Activated naive CD4-positive, alpha-beta T cell treated with anti-CD3 and anti-CD28 coated beads for 36 hours (primary cell): ENCODE measurements at places on chromosomes 16 and 17. TPM values are rescaled to one million over a fixed set of nuclear protein-coding genes. Genes with fewer than 3 reads are reported as not detected.

Gene ZBTB4
- total RNA-seq = 9.2 TPM

Gene CTRB2
- total RNA-seq = not detected

Gene NKD1
- total RNA-seq = 2.6 TPM

Gene SLC13A2
- total RNA-seq = not detected

DNA sequence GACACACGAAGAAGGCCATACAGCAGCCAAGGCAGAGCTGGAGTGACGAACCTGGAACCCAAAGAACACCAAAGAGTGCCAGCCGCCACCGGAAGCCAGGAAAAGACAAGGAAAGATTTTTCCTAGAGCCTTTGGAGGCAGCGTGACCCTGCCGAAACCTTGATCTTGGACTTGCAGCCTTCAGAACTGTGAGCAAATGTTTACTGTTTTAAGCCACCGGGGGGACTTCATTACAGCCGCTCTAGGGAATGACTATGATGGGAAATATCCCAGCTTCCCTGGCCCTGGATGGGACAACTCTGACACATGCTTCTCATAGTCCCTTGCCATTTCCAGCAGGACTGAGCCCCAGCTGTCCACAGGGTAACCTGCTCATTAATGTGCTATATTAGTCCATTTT is 270.6 kb downstream of the HAPSTR1 start:
- no peak overlapping the region for H3K4me3 ChIP-seq
- no peaks in the 10 kb centered on the region for H3K36me3 ChIP-seq
- no peaks in the 10 kb centered on the region for H3K27me3 ChIP-seq
- DNase-seq = no peak
- H3K4me1 ChIP-seq = no peaks in the 10 kb centered on the region
- H3K27ac ChIP-seq = no peak overlapping the region

DNA sequence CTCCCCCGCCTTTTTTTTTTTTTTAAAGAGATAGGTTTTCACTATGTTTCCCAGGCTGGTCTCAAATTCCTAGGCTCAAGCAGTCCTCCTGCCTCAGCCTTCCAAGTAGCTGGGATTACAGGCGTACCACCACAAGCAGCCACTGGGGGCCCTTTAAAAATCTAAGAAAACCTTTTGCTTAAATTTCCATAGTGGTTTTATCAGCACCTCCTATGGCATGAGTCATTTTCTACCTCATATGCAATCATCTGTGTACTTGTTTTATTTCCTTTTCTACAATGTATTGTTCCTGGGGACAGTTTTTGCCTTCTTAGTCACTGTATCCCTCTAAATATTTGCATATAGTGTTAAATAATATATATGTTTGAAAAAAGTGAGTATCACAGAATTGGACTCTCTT is 29.2 kb downstream of the GNA13 start:
- H3K4me3 ChIP-seq = peak overlapping the region; percentile 58
- no peaks in the 10 kb centered on the region for H3K27me3 ChIP-seq
- peaks cover 10% of the 10 kb centered on the region for H3K36me3 ChIP-seq
- DNase-seq = peak; percentile 77
- H3K27ac ChIP-seq = peak overlapping the region; percentile 94

DNA sequence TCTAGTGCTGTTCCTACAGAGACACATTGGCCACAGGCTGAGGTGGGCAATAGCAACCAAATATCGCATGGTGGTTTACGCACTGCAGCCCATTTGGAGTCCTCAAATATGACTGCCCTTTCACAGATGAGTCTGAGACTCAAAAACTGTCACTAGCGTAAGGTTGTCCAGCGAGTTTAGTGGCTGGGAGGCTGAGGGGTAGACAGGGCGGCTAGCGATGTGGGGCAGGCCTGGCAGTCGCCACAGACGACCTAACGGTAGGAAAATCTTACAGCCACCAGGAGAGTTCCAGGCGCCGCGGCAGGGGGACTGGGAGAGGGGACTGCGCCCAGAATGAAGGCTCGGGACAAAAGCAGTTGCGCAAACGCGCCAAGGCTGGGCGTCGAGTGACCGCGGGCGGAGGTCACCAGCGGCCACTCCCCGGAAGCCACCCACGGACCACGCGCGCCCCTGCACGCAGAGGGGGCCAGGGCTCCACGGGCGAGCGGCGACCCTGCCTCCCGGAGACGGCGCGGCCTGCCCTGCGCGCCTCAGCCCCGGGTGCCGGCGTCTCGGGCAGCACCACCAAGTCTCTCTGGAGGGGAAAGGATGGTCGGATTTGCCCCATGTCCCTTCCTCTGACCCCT is 699 bp upstream of the MAP1LC3B start:
- peaks cover 7% of the 10 kb centered on the region for H3K36me3 ChIP-seq
- peak overlapping the region; percentile 97 for H3K27ac ChIP-seq
- DNase-seq = peak; percentile 24
- H3K4me1 ChIP-seq = peaks cover 53% of the 10 kb centered on the region
- H3K27me3 ChIP-seq = no peaks in the 10 kb centered on the region

- no peak for DNase-seq
- H3K4me3 ChIP-seq = no peak overlapping the region
- H3K27ac ChIP-seq = no peak overlapping the region
Measured at GRCh38 chr17:1638171-1638590, 7.4 kb downstream of the SCARF1 start.

DNA sequence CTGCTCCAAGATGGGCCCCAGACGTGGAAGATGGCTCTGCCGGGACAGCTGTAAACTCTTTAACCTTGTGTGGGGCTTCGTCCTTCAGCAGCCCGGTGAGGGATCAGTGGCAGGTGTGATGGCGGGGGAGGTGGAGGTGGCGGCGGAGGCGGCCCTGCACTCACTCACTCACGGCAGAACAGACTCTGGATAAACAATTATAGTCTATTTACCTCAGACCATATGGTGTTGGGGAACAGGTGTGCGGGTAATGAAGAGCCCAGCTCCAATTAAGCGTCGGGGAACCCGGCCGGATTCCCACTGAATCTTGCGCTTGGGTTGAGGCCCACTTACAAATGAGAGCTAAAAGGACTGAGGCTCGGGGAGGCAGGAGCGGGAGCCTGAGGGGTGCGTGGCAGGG is 104.3 kb upstream of the SDK2 start:
- no peak overlapping the region for H3K4me3 ChIP-seq
- H3K27ac ChIP-seq = no peak overlapping the region
- H3K4me1 ChIP-seq = no peaks in the 10 kb centered on the region
- H3K36me3 ChIP-seq = no peaks in the 10 kb centered on the region
- H3K27me3 ChIP-seq = no peaks in the 10 kb centered on the region

GRCh38 chr16:3922241-3922640 is 41.7 kb upstream of the CREBBP start:
- peaks cover 8% of the 10 kb centered on the region for H3K27me3 ChIP-seq
- no peak for DNase-seq
- no peaks in the 10 kb centered on the region for H3K4me1 ChIP-seq
- H3K36me3 ChIP-seq = no peaks in the 10 kb centered on the region

DNA sequence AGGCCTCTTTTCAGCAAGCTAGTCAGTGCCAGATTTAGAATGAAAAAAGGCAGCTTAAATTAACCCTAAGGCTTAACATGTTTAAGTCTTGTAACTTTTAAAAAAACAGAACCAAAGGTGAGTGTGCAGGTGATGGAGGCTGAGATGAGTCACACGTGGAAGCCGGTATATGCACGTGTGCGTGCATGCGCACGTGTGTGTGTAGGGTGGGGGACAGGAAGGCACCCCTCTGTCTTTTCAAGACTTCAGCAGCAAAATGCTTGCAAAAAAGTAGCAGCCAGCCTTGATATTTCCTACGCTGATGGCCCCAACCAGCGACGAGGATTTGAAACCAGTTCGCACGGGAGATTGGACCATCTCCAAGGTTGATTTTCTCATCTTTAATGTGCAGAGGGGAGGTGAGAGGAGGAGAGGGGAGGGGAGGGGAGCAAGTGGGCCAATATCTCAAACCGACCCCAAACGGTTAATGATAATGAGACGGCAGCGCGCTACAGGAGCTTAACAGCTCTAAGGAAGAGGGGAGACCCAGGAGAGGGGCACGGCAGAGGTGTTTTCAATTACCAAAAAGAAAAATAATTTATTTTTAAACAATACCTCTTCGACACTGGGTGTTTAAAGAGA is 154.7 kb downstream of the ZNF423 start:
- peaks cover 8% of the 10 kb centered on the region for H3K27me3 ChIP-seq
- no peak overlapping the region for H3K27ac ChIP-seq
- H3K36me3 ChIP-seq = no peaks in the 10 kb centered on the region
- no peak overlapping the region for H3K4me3 ChIP-seq

DNA sequence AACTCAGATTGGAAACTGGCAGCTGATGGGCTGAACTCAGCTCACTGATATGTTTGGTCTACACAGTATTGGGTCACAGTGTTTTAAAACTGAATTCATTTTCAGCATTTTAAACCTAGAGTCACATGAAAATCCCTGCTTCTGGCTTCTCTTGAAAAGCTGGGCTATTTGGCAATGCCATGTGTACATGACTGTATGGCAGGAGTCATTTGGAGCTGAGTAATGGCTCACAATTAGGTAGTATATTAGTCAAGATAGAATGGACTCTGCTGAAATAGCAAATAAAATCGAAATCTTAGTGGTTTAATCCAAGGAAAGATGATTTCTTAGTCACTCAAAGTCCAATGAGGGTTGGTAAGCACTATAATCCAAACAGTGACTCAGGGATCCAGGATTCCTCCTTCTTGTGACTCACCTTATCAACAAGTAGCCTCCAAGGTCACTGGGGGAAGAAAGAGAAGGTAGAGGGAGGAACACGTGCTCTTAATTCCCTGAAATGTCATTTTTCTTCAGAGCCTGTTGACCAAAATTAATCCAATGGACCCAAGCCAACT is 13.9 kb upstream of the PMP22 start:
- H3K4me3 ChIP-seq = no peak overlapping the region
- DNase-seq = no peak
- peaks cover 1% of the 10 kb centered on the region for H3K36me3 ChIP-seq
- H3K27me3 ChIP-seq = peaks cover 38% of the 10 kb centered on the region
- H3K27ac ChIP-seq = no peak overlapping the region

DNA sequence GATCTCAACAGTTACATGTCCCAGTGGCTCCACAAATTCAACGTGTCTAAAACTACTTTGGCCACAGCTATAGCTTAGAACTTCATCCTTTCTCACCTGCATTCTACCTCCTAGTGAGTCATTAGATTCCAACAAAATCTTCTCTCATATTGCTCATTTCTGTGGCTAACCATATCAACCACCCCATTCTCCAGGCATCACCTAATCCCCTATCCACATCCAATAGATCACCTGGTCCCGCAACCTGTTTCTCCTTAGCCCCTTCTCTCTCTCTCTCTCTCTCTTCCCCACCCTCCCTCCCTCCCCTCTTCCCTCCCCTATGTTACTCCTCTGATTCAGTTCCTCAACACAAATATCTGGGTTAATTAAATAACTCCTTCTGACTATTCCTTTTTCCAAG is 64.6 kb downstream of the ANKFN1 start:
- peaks cover 10% of the 10 kb centered on the region for H3K27me3 ChIP-seq
- no peaks in the 10 kb centered on the region for H3K4me1 ChIP-seq
- no peak overlapping the region for H3K4me3 ChIP-seq
- H3K36me3 ChIP-seq = no peaks in the 10 kb centered on the region

- no peaks in the 10 kb centered on the region for H3K27me3 ChIP-seq
- DNase-seq = no peak
- H3K36me3 ChIP-seq = no peaks in the 10 kb centered on the region
- H3K27ac ChIP-seq = no peak overlapping the region
Measured at GRCh38 chr17:41455236-41455635, 11.9 kb downstream of the KRT32 start.
